ENCODE measurements at places on chromosomes 2 and 18.

DNA sequence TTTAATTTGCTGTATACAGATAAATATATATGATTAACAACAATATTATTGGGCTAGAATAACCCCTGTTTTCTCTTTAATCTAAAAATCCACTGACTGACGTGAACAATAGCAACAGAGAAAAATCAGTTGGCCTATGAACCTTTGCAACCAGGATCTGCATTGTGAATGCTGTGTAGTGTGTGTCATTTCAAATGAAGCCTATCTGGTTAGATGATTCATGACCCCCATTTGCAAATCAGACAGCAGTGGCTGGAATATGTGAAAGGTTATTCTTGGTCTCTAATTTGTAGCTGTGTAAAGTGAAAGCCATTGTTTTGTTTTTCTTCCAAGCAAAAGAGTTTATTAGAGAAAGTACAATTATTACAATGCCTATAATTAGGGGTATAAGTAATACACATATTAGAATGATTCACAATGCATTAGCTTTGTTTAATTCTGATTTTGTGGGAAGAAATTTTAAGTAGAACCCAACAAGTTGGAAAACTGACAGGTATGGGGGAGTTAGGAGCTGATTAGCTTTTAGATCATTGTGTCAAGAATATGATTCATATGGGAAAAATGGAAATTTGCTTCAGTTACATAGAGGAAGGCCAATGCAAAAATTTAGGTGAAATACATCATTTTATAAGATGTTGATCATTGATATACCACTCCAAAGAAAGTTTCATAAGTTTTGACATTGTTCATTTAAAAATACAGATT is 1362.2 kb upstream of the TMEFF2 start:
- DNase-seq, result no peak

GRCh38 chr2:241200822-241201395 is 12.4 kb downstream of the ANO7 start:
- DNase-seq, result no peak

- DNase-seq, result no peak
Observed at GRCh38 chr2:193539188-193539587, 1344.5 kb upstream of the TMEFF2 start.

- no peak for DNase-seq
Observed at GRCh38 chr18:35197296-35197695, 43.5 kb upstream of the ZNF397 start.
